ENCODE measurements at places on chromosomes 12 and 14.

DNA sequence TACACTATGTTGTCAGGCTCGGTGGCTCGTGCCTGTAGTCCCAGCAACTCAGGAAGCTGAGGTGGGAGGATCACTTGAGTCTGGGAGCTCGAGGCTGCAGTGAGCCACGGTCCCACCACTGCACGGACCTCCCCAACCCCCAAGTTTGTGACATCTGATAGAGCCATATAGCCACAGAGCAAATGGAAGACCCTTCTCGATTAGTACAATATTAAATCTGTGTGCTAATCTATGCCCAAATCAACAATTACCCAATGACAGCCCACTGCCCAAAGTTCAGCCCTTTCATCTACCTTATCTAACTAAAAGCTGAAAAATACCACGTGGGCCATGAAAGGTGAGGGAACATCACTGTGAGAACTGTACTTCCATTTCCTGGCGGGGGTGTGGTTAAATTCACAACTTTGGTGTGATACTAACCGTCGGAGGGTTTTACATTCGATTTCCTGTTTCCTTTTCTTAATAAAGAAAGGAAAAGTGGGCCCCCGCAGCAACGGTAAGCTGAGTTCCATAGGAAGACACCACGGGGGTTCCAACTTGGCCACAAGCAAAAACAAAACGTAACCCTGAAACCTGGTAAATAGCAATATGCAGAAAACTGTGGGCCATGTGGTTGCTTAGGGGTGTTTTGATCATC is 31.2 kb upstream of the FOS start:
- peak; percentile 30 for DNase-seq

GRCh38 chr12:15505616-15506015 is 183.3 kb downstream of the PTPRO start:
- DNase-seq: no peak

- DNase-seq: no peak
Measured at GRCh38 chr12:95593266-95593871, 42.1 kb upstream of the USP44 start.

- no peak for DNase-seq
Measured at GRCh38 chr12:92735131-92735721, 32.4 kb downstream of the PLEKHG7 start.

- no peak for DNase-seq
Measured at GRCh38 chr14:104473244-104473565, 106.4 kb upstream of the C14orf180 start.

- DNase-seq: no peak
Measured at GRCh38 chr12:48336061-48336460, 14.7 kb downstream of the ZNF641 start.

DNA sequence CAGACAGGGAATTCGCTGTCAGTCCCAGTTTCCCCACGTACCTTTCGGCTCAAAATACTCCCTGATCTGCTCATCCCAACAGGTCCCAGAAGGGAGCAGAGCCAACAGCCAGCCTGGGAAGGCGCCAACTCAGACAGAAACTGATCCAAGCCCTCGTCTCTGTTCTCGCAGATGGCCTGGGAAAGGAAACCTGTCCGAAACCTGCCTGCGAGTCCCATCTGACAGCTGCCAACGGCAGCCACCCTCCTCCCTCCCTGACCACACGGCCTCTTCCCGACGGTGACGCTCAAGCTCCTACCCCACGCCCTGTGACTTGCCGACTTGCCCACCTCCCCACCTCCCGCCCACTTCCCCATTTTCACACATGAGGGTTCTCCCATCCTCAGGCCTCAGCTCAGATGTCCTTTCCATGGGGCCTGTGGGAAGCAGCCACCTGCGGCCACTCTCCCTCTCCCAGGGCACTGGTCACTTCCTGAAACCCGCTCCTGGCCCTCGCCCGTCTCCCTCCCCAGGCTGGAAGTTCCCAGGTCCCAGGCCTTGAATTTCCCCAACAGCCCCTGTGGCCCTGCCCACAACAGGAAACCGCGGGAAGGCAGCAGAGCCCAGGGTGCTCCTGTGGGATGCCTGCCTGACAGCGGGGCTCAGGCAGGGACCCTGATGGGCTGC is 60.9 kb upstream of the FBRSL1 start:
- DNase-seq: no peak
